Activated CD4-positive, alpha-beta T cell treated with anti-CD3 and anti-CD28 coated beads, Interleukin-2, amount 50 U/mL, for 4 hours (primary cell): ENCODE measurements at places on chromosomes 3 and 15.

DNA sequence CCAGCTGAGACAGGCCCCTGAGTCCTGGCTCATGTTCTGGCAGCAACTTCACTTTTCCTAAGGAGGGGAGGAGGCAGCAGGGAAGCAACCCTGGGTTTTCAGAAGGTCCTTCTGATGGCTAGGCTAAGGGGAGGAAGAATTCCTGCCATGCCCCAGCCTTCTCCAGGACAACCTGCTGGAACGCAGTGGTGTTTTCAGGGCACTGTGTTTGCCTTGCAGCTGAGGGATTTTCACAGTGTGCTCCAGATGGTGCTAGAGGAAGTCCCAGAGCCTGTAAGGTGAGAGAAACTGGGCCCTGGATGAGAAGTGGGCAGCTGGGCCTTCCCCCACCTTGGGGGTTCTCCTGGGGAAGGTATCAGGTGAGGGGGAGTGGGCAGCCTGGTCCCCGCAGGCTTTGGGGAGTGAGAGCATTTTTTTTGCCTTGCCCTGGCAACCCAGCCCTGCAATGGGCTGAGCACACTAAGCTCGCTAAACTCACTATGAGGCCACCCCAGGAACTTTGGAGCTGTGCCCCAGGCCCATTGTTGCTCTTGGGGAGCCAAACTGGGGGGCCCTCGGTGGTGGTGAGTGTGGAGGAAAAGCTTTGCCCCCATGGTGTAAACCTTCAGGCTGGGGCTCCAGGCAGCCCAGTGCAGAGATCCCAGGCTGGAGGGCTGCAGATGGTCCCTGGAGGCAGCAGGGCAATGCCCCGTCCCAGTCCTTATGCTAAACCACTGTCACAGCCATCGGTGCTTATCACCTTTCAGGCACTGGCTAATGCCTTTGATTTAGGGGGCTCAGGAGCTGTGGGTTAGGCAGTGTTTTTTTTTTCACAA lies 41.1 kb downstream of the ACAA1 start:
- DNase-seq, result no peak

- DNase-seq, result no peak
Observed at GRCh38 chr15:85910834-85911233, 116.1 kb upstream of the KLHL25 start.

GRCh38 chr3:31980530-31981205 lies 394 bp downstream of the OSBPL10 start:
- peak; percentile 31 for DNase-seq

DNA sequence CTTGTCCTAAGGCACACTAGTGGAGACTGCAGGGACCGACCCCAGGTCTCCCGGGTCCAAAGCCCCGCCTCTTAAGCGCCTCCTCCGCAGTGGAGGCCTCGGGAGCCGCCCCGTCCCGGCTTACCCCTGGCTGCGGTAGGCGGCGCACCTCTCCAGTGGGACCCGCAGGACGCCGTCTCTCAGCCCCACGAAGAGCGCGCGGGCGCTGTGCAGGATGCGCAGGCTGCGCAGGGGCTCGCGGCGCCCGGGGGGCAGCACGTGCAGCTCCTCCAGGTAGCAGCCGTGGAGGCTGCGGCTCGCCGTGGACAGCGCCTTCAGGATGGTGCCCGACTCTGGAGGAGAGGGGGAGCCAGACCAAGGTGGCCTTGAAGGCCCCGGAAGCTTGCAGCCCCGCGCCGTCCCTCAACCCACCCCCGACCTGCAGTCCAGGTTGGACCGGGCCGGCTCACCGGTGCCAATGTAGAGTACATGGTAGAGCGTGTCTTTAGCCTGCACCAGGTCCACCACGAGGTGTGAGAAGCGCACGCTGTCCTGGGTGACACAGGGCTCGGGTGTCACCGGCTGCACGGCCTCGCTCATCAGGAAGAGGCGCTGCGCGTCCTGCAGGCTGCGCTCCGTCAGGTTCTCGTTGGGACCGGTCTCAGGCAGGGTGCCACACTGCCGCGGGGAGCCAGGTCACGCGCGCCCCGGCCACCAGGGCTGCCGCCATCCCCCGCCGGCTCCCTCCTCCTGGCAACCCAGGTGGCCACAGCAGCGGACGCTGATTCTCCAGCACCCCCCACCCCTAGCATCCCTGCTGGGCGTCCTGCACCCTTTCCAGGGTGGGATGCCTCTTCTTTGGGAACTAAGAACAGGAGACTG lies 105.5 kb downstream of the SEMA5B start:
- DNase-seq, result no peak

DNA sequence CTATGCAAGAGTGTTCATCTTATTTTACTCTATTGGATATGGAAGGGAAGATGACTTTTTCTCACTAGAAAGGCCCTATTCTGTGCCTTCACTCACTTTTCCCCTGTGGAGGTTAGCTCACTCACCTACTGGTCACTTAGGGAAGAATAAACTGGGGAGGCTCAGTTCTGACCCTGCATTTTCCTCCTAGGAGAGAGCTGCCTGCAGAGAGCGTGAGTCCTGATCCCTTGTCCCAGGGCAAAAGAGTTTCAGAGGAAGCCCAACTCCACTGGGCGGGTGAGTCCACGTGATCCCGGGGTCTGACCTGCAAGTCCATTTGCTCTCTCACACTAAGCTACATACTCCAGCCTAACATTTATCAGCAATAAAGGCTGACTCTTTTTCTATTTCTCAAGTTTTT lies 8.4 kb downstream of the MORC1 start:
- DNase-seq, result no peak

DNA sequence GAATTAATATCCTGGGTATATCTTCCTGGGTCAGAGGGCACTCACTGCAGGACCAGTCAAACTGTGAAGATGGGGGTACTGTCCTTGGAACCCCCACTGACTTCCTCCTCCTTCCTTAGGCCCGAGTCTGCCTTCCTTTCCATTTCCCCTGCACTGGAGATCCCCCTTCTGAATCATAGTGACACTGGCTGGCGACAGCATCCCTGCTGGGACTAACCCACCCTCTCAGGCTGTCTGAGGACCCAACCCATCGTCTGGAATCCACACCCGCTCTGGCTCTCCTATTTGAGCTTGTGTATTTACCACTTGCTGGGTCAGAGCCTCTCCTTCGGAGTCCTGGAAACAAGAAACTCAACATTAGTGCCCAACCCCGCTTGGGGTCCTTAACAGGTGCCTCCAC lies 21.2 kb downstream of the TMEM40 start:
- no peak for DNase-seq

DNA sequence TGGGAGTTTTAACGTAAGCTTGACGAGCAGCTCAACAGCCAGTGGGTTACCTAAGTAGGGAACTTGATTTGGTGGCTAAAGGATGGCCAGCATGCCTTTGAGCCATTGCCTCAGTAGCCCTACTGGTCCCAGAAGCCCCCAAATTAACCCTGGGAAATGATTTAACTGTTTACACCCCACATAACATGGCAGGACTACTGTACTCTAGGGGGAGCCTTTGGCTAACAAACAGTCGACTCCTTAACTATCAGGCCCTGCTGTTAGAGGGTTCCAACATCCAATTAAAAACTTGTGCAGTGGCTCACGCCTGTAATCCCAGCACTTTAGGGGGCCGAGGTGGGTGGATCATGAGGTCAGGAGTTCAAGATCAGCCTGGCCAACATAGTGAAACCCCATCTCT lies 9.4 kb upstream of the SMCO1 start:
- no peak for DNase-seq

- DNase-seq, result no peak
Observed at GRCh38 chr3:82475306-82475705, 713.9 kb upstream of the GBE1 start.

- no peak for DNase-seq
Observed at GRCh38 chr3:184441202-184441900, 61.5 kb downstream of the CHRD start.

- no peak for DNase-seq
Observed at GRCh38 chr3:10290481-10291176, 2.1 kb downstream of the GHRL start.

GRCh38 chr15:98315971-98316370 lies 332.4 kb upstream of the IGF1R start:
- DNase-seq, result no peak

DNA sequence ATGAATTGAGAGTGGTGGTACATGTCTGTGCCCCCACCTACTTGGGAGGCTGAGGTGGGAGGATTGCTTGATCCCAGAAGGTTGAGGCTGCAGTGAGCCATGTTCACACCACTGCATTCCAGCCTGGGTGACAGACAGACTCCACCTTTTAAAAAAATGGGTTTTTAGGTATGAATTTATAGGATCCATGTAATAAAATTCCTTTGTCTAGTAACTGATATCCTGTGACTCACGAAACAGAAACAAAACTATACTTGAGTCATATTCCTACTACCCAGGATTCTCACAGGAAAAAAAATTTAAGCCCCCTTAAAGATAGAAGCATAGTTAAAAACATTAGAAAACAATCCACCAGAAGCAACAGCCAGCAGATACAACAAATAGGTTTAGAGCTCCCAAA lies 10.0 kb upstream of the CRTC3 start:
- DNase-seq, result no peak

- DNase-seq, result no peak
Observed at GRCh38 chr15:29962407-29962806, 120.3 kb upstream of the GOLGA8J start.

DNA sequence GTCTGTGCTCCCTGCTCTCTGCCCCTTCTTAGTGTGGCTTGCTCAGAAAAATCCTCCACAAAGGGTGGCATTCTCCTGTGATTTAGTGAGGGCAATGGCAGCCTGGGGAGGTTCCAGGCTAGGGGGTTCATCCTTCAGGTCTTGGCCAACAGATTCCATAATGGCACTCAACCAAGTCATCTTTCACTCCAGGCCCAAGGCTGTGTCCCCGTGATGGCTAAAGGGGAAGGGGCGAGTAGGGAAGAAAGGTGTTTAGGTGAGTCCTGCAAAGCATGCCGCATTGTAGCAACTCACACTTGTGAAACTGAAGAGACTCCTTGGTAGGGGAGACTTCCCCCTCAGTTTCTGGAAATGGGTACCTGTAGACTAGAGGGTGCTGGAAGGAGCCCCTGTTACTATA lies 105.6 kb downstream of the THSD4 start:
- DNase-seq, result no peak

- no peak for DNase-seq
Observed at GRCh38 chr15:45110256-45110820, 3.6 kb downstream of the DUOX2 start.

DNA sequence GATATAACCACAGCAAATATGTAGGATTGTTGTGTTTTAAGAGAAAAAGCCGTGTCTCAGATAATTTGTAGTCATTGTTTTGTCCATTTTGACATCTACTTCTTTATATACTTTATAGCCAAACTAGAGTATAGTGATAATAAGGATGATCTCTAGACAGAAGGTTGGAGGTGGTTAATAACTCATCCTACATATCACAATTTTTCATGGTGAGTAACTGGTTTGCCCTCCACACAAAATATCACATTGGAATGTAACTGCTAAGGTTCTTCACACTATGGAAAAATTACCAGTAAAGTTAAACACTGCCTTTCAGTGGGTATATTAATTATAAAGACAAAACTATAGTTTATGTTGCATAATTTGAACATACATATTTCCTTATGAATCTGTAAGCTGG lies 380.7 kb downstream of the LPP start:
- no peak for DNase-seq

GRCh38 chr15:100949691-100950090 lies 30.5 kb downstream of the LRRK1 start:
- no peak for DNase-seq

GRCh38 chr3:191455257-191455952 lies 5.6 kb upstream of the PYDC2 start:
- DNase-seq, result no peak

- no peak for DNase-seq
Observed at GRCh38 chr3:180320631-180321030, 281.3 kb upstream of the TTC14 start.

GRCh38 chr15:101620671-101621070 lies 31.5 kb downstream of the TM2D3 start:
- DNase-seq, result no peak

GRCh38 chr3:11591391-11592282 lies 52.1 kb downstream of the VGLL4 start:
- DNase-seq, result no peak

DNA sequence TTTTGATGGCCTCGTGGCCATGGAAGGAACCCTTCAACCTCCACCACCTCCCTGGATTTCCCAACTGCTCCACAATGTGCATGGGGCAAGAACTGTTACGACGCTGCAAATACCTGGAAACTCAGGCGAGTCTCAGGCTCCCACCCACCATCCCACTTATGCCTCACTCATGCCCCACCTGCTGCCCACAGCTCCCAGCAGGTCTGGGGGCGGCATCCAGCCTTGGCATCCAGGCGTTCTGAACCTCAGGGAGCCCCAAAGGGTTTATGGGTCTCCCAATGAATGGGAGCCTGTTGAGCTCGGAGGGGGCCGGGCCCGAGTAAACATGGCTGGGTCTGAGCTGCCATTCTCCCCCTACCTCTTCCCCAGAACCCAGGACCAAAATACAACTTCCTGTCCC lies 2.0 kb upstream of the PTH1R start:
- DNase-seq, result no peak

- DNase-seq, result no peak
Observed at GRCh38 chr3:90091549-90091948, 984.1 kb downstream of the EPHA3 start.

GRCh38 chr3:52290596-52291507 lies 3.2 kb downstream of the GLYCTK start:
- no peak for DNase-seq

DNA sequence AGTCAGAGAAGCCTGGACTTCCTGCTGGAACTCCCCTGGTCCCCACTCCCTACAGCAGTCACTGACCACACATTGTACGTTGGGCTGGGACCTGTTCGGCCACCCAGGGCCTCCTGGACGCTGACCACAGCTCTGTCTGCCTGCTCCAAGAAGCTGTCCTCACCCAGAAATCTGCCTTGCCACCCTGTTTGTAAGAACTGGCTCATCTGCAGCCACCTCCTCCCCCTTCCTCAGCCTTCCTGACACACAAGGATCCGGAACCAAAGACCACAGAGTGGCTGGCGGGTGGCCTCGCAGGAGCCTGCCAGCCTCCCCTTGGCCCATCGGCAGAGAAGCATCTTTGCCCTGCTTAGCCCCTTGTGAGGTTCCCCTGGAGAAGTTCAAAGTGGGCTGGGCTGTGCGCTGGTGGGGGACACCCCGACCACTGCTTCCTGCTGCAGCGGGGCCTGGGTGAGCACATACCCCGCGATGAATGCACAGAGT lies 91.9 kb downstream of the PCSK6 start:
- DNase-seq, result no peak

DNA sequence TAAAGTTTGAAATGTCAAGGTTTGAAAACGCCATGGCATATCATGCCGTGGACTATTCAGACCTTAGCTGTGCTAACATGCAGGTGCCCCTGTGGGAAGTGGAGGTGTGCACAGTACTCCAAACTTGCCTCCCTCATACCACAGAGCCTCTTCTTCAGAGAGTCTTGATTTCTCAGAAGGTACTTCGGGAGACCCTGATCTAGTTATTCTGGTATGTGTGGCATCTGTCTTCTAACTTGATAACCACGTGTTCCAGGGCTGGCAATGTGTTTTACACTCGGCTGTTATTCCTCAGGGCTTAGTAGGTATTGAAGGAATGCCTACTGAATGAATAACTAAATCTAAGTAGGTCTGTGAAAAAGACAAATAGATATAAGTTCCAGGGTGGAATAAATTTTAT lies 309.9 kb downstream of the CLSTN2 start:
- DNase-seq, result no peak

DNA sequence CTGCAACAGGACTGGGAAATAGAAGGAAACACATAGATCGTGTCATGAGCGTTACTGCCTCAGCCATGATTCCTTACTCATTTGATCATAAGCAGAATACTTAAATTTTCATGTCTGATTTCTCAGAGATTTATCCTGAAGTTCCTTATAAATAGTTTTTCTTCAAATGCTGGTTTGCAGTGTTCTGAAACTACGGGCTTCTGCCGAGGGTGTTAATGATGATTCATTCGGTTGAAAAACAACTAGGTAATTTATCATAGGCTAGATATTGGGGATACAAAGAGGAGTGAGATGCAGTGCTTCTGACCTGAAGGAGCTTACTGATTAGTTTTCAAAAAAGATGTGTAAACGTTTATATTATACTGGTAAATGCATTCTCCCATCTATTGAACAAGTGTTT lies 428.9 kb downstream of the NLGN1 start:
- DNase-seq, result no peak
